ENCODE measurements at places on chromosomes 2 and 18. TPM values are rescaled to one million over a fixed set of nuclear protein-coding genes. Genes with fewer than 3 reads are reported as not detected.

GALNT14 gene
- total RNA-seq = 6.0 TPM

MAPRE3 gene
- 6.2 TPM for total RNA-seq

IL1RL1 gene
- total RNA-seq = not detected

DNA sequence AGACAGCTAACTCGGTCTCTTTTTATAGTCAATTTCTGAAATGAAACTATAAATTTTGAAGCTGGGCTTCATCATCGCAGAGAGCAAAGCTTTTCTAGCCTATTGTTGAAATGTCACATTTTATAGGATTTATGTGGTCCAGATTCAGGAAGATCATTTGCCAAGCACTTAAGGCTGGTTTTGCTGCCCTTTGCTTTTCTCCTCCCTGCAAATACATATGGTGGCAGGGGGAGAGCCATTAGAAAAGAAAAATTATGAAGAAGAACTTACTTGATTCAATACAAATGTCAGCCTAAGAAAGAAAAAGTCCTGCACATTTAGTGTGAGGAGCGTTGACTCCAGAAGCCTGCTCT lies 206.9 kb upstream of the NRP2 start:
- no peak for DNase-seq

DNA sequence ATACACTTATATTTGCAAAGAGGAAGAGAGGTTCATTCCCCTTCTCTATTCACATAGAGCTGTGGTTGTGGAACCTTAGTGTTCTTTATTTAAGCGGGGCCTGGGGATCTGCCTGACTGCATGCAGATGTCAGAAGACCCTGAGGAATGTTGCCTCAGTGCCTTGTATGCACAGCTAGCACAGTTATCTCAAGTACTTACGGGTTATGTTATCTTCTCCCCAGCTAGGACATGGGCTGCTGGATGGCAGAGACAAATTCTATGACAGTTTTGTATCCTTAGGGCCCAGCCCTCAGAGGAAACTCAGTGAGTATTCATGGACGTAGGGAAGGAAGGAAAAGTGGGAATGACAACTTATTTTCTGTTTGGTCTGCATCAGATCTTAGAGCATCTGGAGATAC lies 37.7 kb upstream of the RTN4 start:
- DNase-seq = no peak

TTN gene
- 0.53 TPM for total RNA-seq

DNA sequence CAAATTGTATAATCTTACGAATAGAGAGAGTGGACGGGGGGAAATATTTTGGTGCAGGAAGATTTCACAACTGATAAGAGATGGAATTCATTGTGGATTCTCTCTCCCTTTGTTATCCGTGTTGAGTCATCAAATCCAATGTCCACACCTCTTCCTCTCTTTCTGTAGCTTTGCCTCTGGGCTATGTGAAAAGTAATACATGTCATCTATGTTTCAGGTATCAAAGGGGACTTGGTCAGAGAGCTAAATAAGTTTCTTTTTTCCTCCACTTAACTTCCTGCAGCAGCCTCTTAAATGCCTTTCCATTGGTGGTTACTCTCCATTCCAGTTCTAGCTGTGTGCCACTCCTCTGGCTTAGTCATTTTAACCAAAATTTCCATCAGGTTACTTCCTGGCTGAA lies 169.3 kb upstream of the NXPH2 start:
- DNase-seq = no peak

DNA sequence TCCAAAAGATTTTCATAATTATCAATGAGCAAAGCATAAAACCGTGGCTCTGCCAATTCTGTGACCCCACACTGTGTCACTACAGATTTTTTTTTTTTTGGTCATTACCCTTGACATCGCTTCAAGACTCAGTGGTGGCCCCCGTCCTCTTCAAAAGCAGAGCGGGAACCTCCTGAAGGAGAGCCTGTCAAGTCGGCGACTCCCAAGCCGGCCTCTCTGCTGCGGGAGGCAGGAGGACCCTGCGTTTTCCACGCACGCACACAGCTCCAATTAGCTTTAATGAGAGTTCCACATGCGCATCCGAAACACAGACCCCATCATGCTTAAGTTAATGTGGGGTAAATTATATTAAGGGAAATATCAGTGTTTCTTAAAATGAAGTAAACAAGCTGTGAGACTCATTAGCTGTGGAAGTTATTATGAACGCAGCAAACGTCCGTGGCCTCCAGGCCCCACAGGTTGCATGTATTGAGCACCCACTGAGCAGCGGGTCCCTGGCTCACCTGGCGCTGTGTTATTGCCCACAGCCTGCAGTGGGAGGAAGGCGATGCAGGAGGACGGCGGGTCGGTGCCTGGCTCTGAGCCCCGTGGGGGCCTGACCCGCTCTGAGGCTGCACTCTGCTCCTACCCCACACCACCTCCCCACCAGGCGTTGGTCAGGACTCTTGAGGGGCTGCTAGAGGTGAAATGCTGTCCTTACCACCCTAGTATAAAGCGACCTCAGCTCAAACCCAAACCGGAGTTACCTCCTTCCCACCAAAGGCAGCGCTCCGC lies 181.0 kb upstream of the SALL3 start:
- DNase-seq = no peak

DNA sequence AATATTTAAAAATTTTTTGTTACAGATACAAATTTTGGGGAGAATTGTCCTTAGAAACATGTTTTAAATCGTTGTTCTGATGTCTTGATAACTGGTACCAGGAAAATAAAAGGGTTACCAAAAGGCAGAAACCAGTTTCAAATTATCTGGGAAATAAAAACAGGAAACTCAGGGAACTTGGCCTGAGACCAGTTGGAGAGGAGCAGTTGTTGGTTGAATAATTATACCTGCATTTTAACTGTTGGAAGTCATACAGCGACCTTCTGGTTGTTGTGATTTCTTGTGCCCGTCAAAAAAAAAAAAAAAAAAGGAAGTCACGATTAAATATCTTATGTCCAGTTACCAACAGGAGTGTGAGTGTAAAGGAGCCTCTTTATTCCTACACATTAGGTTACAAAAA lies 51.8 kb downstream of the CRIM1 start:
- DNase-seq = no peak

GRCh38 chr2:174591740-174592139 lies 5.9 kb downstream of the WIPF1 start:
- DNase-seq = no peak

DNA sequence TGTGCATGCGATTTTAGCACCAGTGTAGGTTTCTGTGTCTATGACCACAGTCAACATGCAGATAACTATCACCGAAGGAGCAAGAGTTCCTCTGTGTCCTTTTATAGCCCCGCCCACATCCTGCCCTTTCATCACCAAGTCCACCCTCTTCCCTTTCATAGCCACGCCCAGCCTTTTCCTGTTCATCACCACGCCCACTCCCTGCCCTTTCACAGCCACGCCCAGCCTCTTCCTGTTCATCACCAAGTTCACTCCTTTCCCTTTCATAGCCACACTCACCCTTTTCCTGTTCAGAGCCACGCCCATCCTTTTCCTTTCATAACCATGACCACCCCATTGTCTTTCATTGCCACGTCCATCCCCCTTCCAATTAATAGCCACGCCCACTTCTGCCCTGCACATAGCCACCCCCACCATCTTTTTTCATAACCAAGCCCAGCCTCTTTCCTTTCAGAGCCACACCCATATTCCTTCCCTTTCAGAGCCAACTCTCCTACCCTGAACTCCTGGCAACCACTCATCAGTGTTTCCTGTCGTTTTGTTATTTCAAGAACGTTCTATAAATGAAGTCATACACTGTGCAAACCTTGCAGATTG lies 273.9 kb downstream of the MYT1L start:
- no peak for DNase-seq
